CD4-positive, alpha-beta T cell treated with Interleukin-6 for 4 hours (primary cell): ENCODE measurements at places on chromosomes 7 and 10.
A peak's percentile ranks its signal among the peaks of the same experiment; 100 is the strongest.

DNA sequence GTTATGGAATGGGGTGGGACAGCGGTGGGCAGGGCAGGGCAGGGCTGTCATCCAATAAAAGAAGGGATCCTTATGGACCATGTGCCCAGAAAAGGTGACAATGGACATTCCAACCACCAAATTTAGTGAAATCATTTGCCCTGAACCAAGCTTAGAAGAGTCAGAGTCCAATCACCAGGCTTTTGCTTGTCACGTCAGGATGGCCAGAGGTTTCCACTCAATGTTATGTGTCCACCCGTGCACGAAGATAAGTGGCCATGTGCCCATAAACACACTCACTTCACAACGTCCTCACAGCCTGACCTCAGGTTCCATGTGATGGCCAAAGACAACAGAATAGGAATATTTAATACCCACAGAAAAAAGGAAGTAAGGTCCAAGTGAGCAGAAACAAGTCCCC is 36.6 kb upstream of the PLPP4 start:
- no peak for DNase-seq

DNA sequence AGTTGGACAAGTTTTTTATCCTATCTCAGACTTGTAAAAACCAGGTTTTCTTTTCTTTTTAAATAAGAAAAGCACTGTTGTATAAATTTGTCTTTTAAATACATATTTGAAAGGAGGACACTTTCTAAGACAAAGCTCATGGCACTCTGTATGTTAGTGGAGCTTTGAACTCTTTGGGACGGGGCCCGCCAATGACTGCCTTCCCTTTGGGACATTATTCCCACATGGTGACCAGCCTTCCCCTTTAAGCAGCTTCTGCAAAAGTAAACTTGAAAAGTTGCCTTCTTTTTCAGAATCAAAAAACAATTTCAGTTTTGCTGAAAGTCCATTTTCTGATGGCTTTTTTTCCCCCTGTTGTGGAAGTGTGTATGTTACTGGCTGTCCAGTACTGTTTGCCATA is 1.8 kb downstream of the CUX1 start:
- no peak for DNase-seq

- DNase-seq = peak; percentile 43
Measured at GRCh38 chr7:123747620-123748141, 1.1 kb downstream of the WASL start.

- no peak for DNase-seq
Measured at GRCh38 chr7:31419505-31420055, 79.1 kb upstream of the NEUROD6 start.

- no peak for DNase-seq
Measured at GRCh38 chr10:61841338-61841875, 60.1 kb upstream of the ARID5B start.

DNA sequence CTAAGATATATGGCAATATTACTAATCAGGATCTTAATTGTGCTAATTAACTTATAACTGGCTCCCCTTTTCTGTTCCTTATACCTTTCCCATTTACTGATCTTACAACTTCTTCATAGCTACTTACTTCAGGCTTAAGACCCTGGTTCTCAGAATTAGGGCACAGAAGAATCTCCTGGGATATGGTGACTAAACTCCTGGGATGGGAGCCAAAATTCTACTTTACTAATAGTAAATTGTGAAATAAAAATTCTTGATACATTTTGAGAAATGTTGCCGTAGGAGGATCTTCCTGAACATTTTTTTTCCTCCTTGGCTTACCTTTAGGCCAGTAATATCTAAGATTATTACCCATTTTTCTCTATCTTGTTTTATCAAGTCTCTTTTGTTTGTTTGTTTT is 309.5 kb downstream of the ATRNL1 start:
- no peak for DNase-seq

DNA sequence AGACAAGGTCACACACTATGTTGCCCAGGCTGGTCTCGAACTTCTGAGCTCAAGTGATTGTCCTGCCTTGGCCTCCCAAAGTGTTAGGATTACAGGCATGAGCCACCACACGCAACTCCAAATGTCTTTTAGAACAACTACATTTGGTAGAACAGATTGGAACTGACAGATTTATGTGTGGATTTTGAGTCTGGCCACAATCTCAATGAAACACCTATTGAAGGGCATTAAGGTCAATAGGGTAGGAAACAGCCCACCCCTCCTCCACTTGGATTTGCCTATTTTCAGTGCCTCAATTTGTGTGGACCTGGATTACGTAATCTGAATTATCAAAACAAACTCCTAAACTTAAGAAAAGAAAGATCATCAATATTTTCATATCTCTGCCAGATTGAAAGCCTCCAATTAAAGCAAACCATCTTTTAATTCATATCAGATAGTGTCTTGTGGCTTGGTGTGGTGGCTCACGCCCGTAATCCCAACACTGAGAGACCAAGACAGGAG is 15.5 kb upstream of the CYP51A1 start:
- no peak for DNase-seq

- DNase-seq = no peak
Measured at GRCh38 chr10:91665842-91666241, 33.0 kb upstream of the PPP1R3C start.

GRCh38 chr10:775245-776075 is 86.0 kb upstream of the DIP2C start:
- no peak for DNase-seq

- DNase-seq = no peak
Measured at GRCh38 chr7:7696458-7697119, 21.8 kb downstream of the RPA3 start.

DNA sequence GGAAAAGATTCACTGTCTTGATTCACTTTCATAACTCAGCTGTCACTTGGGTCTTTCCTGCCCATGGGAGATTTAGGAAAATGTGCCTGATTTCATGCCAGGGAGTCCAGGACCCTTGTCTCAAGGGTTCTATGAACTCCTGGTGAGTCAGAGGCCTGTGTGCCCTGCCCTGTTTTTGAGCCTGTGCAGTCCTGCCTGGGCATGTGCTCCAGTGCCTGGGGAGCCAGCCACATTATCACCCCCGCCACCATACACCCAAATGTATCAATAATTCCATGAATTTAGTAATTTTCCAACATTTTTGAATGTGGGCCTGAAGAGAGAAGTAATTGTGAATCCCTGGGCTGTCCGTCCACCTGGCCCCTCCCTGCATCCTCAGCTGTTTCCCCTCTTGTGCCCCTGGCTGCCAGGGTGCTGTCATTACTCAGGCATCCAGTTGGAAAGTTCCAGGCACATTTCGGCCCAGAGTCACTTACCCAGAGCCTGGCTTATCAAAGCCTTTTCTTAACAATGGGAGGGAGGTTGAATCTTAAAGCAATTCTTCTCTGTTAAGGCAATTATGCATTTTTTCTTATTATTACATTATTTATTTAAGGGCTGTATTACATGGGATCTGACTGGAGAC is 287.8 kb upstream of the CDC14C start:
- DNase-seq = no peak

DNA sequence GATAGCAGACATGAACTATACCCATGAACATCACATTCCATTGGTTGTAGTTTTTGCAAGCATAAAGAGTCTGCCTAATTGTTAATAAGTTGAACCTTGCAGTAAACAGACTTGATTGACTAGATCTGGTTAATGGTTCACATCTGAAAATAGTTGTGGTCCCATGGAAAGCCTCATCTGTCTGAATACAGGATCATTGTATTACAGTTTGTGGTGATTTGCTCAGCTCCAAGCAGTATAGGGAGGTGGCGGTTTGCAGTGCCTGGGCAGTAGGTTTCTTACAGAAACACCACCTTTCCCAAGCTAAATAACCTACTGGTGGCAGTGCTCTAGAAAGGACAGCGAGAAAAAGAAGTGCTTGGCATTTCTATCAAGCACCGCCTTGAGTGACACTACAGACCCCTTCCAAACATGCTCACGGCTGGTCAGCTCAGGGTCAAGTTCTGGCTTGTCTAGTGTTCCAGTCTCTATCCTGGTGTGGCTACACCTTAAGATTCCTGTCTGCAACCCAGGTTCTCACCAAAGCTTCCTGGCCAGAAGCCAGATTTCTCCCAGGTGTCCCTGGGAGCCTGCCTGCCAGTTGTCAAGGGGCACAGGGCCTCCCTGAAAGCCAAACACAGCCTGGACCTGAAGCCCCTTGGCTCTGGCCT is 119.9 kb downstream of the FANK1 start:
- no peak for DNase-seq

- DNase-seq = no peak
Measured at GRCh38 chr10:123560301-123561140, 105.6 kb upstream of the GPR26 start.

GRCh38 chr10:5666008-5666840 is at the start of gene ASB13:
TSS of gene ASB13 (minus strand) at chr10:5666595. CDS start at chr10:5666551, 44 bp downstream.
- DNase-seq = peak; percentile 56

GRCh38 chr10:42691361-42692120 is 53.2 kb upstream of the ZNF33B start:
- DNase-seq = no peak

- DNase-seq = no peak
Measured at GRCh38 chr10:123563581-123563855, 102.6 kb upstream of the GPR26 start.

DNA sequence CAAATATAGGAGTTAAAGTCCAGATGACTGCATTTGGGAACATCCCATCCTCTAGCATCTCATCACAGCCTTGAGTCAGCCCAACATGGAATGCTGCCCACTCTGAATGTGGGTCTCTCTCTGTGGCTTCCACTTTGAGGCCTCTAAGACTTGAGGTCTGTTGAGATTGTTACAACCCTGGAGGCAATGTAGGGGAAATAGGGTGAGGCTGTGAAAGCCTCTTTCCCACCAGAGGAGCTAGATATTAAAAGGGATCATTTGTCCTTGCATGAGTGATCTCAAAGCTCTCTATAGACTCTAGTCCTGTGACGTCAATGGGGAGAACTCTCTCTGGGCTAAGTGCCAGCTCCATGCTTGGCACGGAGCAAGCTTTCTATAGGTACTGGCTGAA is 6.4 kb upstream of the GOLGA7B start:
- no peak for DNase-seq

GRCh38 chr10:34112171-34112782 is 702.8 kb downstream of the PARD3 start:
- no peak for DNase-seq

DNA sequence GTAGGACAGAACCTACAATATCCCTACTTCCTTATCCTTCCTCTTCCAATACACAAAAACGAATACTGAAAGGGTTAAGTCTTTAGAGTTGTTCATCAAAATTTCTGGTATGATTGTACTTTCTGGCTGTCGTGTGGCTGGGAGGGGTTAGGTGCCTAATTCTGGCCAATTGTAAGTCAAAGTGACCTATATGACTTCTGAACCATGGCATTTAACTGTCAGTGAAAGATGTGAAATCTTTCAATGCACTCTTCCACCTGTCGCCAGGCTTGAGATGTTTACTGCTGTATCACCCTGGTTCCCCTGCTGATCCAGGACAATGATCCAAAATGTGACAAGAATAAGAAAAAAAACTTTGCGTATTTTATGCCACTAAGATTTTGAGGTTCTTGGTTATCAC is 20.8 kb downstream of the EPC1 start:
- no peak for DNase-seq

DNA sequence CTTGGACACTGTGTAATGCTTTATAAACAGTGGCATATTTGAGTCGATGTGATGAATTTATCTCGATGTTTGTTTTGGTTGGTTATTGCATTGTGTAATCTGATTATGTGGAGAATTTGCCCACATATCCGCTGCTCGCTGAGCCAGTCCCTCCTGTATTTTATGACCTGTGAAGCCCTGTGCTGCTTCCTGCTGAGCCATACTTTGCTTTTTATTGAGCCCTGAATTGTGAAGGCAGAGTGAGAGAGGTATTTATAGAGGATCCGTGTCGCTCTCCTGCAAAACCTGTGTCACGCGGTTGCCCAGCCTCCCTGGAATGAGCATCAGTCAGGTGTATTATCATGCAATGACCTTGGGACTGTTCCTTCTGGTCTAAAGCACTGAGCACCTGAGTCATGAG is 253.7 kb downstream of the ARHGAP21 start:
- DNase-seq = no peak

DNA sequence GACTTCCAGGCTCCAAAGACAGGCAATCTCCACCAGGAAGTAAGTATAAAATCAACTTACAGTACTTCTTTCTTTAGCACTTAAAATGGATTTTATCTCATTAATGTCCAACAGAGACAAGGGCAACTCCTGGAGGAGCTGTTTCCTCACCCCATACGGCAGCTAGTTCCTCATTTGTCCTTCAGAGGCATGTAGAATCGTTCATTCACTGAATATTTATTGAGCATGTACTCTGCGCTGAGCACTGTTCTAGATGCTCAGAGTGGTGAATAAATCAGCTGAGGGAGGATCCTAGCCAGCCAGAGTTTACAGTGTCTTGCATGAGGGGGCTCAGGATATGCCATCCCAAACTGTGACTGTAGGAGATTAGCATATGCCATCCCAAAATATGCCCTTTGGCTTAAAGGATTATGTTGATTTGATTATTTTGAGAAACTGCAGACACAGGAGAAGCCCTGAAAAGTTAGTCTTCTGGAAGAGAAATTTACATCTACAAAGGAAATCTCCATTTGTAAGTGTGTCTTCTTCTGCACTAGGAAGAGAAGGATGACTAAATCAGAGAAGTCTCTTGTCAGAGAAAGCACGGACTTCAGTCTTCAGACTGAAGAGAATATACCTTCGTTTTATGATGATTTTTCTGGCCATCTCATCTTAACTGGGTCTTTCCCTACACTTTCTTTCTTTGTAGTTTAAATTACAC is 66.9 kb downstream of the BAMBI start:
- no peak for DNase-seq

DNA sequence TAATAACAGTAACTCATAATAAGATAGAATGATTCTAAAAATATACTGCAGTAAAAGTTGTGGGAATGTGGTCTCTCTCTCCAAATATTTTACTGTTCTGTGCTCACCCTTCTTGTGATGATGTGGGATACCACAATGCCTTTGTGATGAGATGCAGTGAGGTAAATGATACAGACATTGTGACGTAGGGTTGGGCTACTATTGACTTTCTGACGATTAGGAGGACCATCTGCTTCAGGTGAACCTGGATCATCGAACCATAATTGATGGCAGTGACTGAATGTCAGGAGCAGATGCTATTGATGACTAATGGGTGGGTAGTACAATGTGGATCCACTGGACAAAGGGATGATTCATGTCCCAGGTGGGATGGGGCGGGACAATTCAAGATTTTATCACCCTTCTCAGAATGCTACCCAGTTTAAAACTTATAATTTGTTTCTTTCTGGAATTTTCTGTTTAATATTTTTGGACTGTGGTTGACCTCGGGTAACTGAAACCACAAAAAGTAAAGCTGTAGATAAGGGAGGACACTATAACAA is 73.9 kb upstream of the ARMC3 start:
- DNase-seq = no peak

- no peak for DNase-seq
Measured at GRCh38 chr10:29676732-29677131, 42.0 kb upstream of the SVIL start.
